ENCODE measurements at places on chromosomes 4 and X.

DNA sequence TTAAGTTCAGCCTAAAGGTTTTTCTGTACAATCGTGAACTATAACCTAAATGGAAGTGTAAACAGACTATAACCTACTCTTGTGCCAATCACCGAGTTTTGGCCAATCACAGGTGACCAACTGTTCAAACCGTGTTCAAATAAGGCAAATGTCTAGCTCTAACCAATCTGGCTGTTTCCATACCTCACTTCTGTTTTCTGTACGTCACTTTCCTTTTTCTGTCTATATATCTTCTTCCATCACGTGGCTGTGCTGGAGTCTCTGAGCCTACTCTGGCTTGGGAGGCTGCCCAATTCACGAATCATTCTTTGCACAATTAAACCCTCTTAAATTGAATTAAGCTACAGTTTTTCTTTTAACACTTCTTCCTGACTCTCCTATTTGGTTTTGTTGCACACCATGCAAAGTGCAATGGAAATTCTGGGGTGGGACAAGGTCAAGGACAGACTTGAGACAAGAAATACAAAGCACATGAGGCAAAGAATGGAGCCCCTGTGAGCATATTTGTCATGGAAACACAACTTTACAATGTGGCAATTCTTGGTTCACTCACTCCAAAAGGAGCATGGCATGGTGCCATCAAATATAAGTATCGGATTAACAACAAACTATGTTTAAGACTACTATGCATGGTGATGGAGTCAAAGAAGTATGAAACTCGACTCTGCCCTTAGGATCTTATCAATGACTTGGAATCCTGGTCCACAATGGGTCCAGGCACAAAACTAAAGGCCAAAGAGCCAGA, 115.7 kb upstream of the FAM9B start:
- no peak for DNase-seq

DNA sequence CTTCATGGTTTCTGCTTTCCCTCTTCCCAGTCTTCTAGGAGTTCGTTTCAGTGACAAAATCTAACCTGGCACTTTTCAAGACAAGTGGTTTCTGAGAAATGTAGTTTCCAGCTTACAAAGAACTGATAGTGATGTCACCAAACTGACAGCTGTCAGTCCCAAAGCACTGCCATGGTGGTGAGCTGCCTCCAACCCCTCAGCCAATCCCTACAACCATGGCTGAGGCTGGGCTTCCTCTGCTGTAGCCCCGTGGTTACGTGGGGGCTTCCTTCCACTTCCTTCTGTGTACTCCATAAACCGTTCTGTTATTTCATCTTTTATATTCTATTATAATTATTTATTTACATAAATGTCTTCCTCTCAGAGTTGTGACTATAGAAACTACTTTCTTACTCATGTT, 198.6 kb upstream of the AGA start:
- DNase-seq: no peak

GRCh38 chrX:104334971-104335370, 80.2 kb upstream of the ESX1 start:
- no peak for DNase-seq

GRCh38 chrX:45851434-45851991, 650.8 kb upstream of the DIPK2B start:
- peak; percentile 83 for DNase-seq

DNA sequence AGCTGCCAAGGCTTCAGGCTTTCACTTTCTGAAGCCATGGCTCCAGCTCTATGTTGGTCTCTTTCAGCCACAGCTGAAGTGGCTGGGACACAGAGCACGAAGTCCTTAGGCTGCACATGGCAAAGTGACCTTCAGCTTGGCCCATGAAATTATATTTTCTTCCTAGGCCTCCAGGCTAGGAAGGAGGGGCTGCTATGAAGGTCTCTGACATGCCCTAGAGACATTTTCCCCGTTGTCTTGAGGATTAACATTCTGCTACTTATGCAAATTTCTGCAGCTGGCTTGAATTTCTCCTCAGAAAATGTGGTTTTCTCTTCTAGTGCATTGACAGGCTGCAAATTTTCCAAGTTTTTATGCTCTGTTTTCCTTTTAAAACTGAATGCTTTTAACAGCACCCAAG, 99.8 kb upstream of the KCNIP4 start:
- no peak for DNase-seq

GRCh38 chr4:114249976-114250375, 270.5 kb upstream of the ARSJ start:
- no peak for DNase-seq

GRCh38 chr4:40363382-40363920, 28.3 kb downstream of the CHRNA9 start:
- no peak for DNase-seq

DNA sequence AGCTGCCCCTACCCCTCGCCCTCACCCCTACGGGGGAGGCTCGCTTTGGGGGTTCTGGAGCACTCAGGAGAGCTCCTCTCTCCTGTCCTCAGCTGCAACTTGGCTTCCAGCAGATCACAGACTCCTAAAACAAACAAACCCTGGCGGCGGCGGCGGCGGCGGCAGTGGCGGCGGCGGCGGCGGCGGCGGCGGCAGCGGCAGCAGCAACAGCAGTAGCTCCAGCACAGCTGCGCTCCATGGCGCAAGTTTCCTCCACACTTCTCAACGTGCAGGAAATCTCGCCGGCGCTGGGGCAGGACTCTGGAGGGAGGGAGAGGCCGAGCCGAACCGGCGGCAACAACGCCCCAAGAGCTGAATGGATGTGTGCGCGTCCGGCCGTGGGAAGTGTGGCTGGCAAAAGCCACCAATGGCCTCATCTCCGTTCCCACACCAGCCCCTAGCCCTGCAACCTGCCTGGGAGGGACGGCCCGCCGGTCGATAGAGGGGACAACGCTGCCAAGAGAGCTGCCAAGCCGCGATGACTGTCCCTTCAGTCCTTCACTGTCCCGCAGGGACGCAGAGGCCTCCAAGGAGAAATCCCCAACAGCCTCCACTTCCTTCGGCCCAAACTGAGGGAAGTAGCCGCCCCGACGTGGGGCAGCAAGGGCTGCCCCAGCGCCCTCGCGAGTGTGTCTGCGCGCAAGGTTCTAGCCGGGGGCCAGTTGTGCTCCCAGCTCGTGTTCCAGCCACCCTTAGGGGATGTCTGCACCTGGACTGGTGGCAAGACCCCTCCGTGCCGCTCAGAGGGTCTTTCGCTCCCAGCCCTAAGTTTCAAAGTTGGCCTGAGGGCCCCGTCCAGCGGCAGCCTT, 775 bp downstream of the SHROOM4 start:
- no peak for DNase-seq

DNA sequence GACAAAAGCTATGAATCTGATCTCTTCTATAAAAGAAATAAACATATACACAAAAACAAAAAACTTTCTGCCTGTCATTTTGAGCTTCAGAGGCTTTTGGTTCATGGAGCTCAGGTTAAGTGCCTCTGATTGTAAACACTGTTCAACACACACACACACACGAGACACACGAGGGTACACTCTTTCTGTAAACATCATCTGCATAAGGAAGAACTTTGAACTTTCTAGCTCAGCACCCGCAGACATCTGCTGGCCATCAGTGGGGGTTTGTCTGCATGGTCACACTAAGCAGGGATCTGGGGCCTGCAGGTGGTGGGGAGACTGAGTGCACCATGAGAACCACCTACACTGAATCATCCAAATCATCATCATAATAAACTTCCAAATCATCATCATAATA, 54.9 kb downstream of the STX18 start:
- DNase-seq: no peak

DNA sequence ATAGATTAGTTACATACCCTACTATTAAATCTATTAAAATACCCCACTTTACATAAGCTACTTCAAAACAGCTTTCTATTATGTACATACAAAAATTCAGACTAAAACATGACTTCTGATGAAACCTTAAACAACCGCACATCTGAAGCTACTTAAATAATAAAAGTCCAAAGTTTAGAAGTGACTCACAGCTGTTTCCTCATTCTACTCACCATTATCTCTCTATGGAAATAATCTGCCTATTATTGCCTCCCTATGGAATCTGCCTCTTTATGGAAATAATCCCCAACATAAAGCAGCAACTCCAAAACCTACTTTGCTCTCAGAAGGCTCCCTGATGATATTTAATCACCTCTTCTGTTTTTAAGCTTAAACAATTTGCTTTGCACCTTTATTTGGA, 15.7 kb upstream of the BANK1 start:
- no peak for DNase-seq

DNA sequence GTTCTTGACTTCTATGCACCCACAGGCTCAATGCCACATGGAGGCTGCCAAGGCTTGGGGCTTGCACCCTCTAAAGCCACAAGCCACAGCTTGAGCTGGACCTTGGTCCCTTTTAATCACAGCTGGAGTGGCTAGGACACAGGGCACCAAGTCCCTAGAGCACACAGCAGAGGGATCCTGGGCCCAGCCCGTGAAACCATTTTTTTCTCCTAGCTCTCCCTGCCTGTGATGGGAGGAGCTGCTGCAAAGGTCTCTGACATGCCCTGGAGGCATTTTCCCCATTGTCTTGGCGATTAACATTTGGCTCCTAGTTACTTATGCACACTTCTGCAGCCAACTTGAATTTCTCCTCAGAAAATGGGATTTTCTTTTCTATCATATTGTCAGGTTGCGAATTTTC, 410.9 kb downstream of the GRID2 start:
- no peak for DNase-seq

- no peak for DNase-seq
Observed at GRCh38 chr4:138078253-138078652, 163.9 kb downstream of the SLC7A11 start.

GRCh38 chrX:103825881-103826280, 6.2 kb downstream of the RAB9B start:
- no peak for DNase-seq

Measured in CD4-positive, CD25-positive, alpha-beta regulatory T cell (primary cell).